CD4-positive, alpha-beta memory T cell (primary cell): ENCODE measurements at places on chromosomes 7 and 10.

DNA sequence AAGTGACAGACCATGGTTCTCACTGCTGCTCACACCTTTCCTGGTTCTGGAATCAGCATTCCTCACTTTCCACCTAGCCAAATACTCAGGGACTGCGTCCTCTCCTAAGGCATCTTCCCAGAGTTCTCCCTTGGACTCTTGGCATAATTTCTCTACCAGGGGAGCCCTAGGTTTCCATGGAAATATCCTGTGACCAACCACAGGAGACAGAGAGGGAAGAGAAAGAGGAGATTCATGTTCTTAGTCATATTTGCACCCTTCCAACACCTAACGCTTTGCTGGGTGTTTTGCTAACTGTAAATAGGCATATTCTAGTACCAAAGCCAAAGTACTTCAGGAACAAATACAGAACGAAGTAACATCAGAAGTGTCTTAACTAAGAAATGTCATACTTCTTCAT lies 28.6 kb downstream of the DENND11 start:
- H3K27ac ChIP-seq: no peak overlapping the region
- H3K36me3 ChIP-seq: peaks cover 6% of the 10 kb centered on the region
- no peaks in the 10 kb centered on the region for H3K4me1 ChIP-seq
- DNase-seq: no peak

- no peaks in the 10 kb centered on the region for H3K27me3 ChIP-seq
- no peaks in the 10 kb centered on the region for H3K4me1 ChIP-seq
- no peak overlapping the region for H3K27ac ChIP-seq
- no peak overlapping the region for H3K4me3 ChIP-seq
These were observed 18.8 kb downstream of the CHAT start for GRCh38 chr10:49632406-49633317.

DNA sequence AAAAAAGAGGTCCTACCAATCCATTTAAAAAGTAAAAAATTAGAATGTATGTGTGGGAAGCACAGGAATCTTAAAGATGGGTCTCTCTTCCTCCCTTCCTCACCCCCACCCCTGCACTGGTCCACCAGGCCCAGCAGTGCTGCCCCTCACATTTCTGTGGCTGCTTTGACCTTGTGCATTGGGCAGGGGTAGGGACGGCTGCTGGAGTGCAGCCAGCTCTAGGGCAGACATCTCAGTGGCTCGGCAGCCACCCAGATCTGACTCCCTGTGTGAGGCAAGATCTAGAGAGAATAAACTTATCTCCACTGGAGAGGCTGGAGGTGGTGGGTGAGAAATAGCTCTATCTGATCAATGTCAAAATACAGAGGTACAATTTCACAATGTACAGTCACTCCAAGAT lies 6.7 kb downstream of the FAM180A start:
- no peaks in the 10 kb centered on the region for H3K4me1 ChIP-seq
- H3K4me3 ChIP-seq: no peak overlapping the region

- DNase-seq: no peak
- no peaks in the 10 kb centered on the region for H3K4me1 ChIP-seq
- no peak overlapping the region for H3K4me3 ChIP-seq
These were observed 111.8 kb downstream of the JAZF1 start for GRCh38 chr7:28068811-28069216.

DNA sequence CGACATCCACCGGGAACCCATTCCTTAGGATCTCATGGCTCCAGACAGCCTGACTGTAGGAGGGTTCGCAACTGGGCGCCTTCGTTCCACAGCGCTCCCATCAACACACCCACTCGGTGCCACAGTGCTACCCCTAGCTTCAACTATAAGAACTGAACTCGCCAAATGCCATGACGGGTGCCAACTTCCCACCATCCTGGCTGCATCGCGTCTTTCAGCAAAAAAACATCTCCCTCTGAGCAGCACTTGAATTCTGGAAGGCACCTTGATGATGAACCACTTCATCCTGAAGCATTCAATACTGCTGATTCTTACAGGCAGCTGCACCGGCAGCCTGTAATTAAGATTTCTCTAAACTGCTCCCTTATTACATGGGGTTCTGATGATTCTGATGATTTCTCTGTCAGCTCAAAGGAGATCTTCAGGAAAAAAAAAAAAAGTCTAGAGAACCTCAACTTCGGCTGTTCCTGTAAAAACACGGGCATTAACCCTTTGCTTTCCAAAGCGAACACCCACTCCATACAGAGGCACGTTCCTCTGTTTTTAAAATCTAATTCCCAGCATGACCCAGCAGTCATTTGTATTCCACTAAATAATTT lies 1.3 kb downstream of the CYTH3 start:
- H3K4me3 ChIP-seq: peak overlapping the region; percentile 60
- peak; percentile 32 for DNase-seq
- H3K27me3 ChIP-seq: peaks cover 7% of the 10 kb centered on the region
- no peaks in the 10 kb centered on the region for H3K36me3 ChIP-seq
- H3K27ac ChIP-seq: peak overlapping the region; percentile 34

GRCh38 chr10:3539696-3540383 lies 245.2 kb downstream of the KLF6 start:
- H3K4me1 ChIP-seq: no peaks in the 10 kb centered on the region
- no peak overlapping the region for H3K27ac ChIP-seq

DNA sequence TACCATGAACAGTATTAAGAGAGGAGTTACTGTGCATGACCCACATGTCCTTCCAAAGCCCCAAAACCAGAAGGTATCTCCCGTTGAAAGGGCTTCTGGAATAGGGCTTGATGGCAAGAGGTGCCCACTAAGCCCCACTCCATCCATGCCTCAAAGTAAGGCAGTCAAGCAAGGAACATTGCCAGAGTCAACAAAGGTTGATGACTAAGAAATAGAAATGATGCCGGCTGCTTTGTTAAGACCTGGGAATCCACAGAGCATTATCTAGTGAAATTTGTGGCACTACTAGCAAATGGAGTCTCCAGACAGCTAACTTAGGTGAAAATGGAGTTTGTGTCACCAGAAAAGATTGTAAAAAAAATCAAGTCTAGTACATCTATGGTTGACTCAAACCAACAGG lies 6.2 kb downstream of the SFR1 start:
- no peak for DNase-seq
- no peaks in the 10 kb centered on the region for H3K27me3 ChIP-seq
- peaks cover 2% of the 10 kb centered on the region for H3K4me1 ChIP-seq
- H3K36me3 ChIP-seq: no peaks in the 10 kb centered on the region
- no peak overlapping the region for H3K27ac ChIP-seq

GRCh38 chr7:70590126-70590854 lies 541.7 kb upstream of the GALNT17 start:
- H3K4me3 ChIP-seq: no peak overlapping the region
- no peaks in the 10 kb centered on the region for H3K4me1 ChIP-seq
- H3K36me3 ChIP-seq: no peaks in the 10 kb centered on the region

GRCh38 chr7:139775829-139776266 lies 1.9 kb downstream of the HIPK2 start:
- H3K4me1 ChIP-seq: peaks cover 57% of the 10 kb centered on the region
- DNase-seq: peak; percentile 59
- H3K27ac ChIP-seq: peak overlapping the region; percentile 64
- no peaks in the 10 kb centered on the region for H3K36me3 ChIP-seq

DNA sequence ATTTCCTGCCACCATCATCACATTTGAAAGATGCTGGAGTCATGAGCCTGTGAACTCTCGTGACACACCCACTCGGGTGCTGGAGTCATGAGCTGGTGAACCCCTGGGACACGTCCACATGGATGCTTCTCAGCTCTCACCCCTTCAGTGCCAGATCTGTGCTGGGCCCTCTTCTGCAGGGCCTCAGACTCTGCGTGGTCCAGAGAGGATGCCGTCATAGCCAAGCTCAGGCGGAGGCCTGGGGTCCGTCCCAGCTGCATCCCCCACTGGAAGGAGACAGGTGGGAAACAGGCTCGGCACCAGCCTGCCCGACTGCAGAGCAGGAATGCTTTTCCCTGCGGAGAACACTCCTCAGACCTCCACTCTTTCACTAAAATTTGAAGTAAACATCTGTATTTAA lies 156.5 kb upstream of the PPP2R2D start:
- H3K4me1 ChIP-seq: no peaks in the 10 kb centered on the region
- peaks cover 6% of the 10 kb centered on the region for H3K27me3 ChIP-seq
- H3K4me3 ChIP-seq: no peak overlapping the region
- H3K36me3 ChIP-seq: no peaks in the 10 kb centered on the region
- no peak for DNase-seq
- H3K27ac ChIP-seq: no peak overlapping the region

- H3K4me1 ChIP-seq: no peaks in the 10 kb centered on the region
- H3K36me3 ChIP-seq: no peaks in the 10 kb centered on the region
- H3K27ac ChIP-seq: no peak overlapping the region
- DNase-seq: no peak
- H3K4me3 ChIP-seq: no peak overlapping the region
These were observed 16.5 kb upstream of the CREB5 start for GRCh38 chr7:28395831-28396230.

GRCh38 chr7:99141841-99142726 lies 1.8 kb downstream of the SMURF1 start:
- H3K4me1 ChIP-seq: peaks cover 25% of the 10 kb centered on the region
- H3K27ac ChIP-seq: peak overlapping the region; percentile 80
- peak; percentile 66 for DNase-seq
- peak overlapping the region; percentile 49 for H3K4me3 ChIP-seq
- no peaks in the 10 kb centered on the region for H3K36me3 ChIP-seq

- H3K27me3 ChIP-seq: no peaks in the 10 kb centered on the region
- no peak for DNase-seq
- H3K27ac ChIP-seq: no peak overlapping the region
- H3K36me3 ChIP-seq: no peaks in the 10 kb centered on the region
- no peak overlapping the region for H3K4me3 ChIP-seq
These were observed 50.8 kb upstream of the ZMIZ1 start for GRCh38 chr10:79017882-79018520.

- H3K27ac ChIP-seq: no peak overlapping the region
- no peak overlapping the region for H3K4me3 ChIP-seq
- H3K36me3 ChIP-seq: peaks cover 51% of the 10 kb centered on the region
- no peaks in the 10 kb centered on the region for H3K27me3 ChIP-seq
These were observed 11.0 kb downstream of the GUSB start for GRCh38 chr7:65971021-65971420.

- H3K27ac ChIP-seq: no peak overlapping the region
- no peaks in the 10 kb centered on the region for H3K36me3 ChIP-seq
- no peak overlapping the region for H3K4me3 ChIP-seq
- DNase-seq: no peak
- no peaks in the 10 kb centered on the region for H3K4me1 ChIP-seq
- no peaks in the 10 kb centered on the region for H3K27me3 ChIP-seq
These were observed 1203.5 kb downstream of the TYW1 start for GRCh38 chr7:68200051-68200670.

GRCh38 chr7:11373546-11374142 lies 400.0 kb downstream of the PHF14 start:
- no peaks in the 10 kb centered on the region for H3K36me3 ChIP-seq
- H3K4me1 ChIP-seq: no peaks in the 10 kb centered on the region
- no peak overlapping the region for H3K4me3 ChIP-seq
- DNase-seq: no peak
- H3K27ac ChIP-seq: no peak overlapping the region
- no peaks in the 10 kb centered on the region for H3K27me3 ChIP-seq

- no peak overlapping the region for H3K27ac ChIP-seq
- no peaks in the 10 kb centered on the region for H3K27me3 ChIP-seq
These were observed 66.4 kb downstream of the CDC123 start for GRCh38 chr10:12262278-12262981.

DNA sequence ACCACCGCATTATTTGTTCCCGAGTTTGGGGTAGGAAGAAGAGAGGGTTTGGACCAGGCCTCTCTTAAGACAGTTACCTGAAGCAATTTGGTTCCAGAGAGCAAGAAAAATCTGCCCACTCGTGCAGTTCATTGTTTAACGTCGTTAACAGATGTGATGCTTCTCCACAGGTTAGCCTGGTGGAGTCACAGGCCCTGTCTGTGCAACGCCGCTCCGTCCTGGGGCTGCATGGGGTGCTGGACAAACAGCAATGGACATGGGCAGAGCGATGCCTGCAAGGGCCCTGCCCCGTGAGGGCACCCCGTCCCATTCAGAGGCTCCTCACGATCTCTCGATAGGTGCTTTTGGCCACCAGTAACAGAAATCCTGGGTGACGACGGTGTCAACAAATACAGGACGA lies 9.7 kb downstream of the FOXL3 start:
- no peaks in the 10 kb centered on the region for H3K27me3 ChIP-seq
- H3K4me3 ChIP-seq: no peak overlapping the region
- no peaks in the 10 kb centered on the region for H3K36me3 ChIP-seq

- H3K27me3 ChIP-seq: no peaks in the 10 kb centered on the region
- no peak overlapping the region for H3K27ac ChIP-seq
- H3K4me1 ChIP-seq: no peaks in the 10 kb centered on the region
These were observed 90.8 kb downstream of the MCU start for GRCh38 chr10:72782649-72783330.

DNA sequence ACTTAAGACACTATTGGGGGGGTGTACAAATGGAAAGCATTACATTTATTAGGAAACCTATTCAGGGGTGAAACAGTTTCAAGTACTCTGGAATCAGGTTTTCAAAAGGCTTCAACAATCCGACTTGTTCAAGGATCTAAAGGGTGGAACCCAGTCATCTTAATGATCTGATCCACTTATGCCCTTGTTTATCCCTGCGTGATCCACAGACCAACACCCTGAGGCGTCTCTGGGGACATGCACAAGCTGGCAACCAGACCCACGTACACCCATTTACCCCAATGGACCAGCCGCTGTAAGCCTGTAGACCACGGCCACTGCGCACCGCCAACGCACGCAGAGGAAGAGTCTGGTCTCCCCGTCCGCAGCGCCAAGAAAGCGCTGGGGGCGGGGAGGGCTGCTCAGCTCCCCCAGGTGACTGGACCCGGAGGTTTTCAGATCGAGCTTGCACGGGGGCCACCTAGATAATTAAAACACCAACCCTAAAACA lies 13.4 kb downstream of the HNRNPF start:
- DNase-seq: no peak
- peak overlapping the region; percentile 100 for H3K27ac ChIP-seq
- peak overlapping the region; percentile 63 for H3K4me3 ChIP-seq
- peaks cover 81% of the 10 kb centered on the region for H3K4me1 ChIP-seq

GRCh38 chr10:43955978-43956377 lies 307.3 kb upstream of the ZNF32 start:
- DNase-seq: no peak
- no peaks in the 10 kb centered on the region for H3K27me3 ChIP-seq
- H3K4me3 ChIP-seq: no peak overlapping the region
- H3K36me3 ChIP-seq: no peaks in the 10 kb centered on the region
- H3K4me1 ChIP-seq: no peaks in the 10 kb centered on the region

- no peaks in the 10 kb centered on the region for H3K36me3 ChIP-seq
- H3K27me3 ChIP-seq: no peaks in the 10 kb centered on the region
- no peak overlapping the region for H3K27ac ChIP-seq
- DNase-seq: no peak
These were observed 36.0 kb downstream of the AGAP3 start for GRCh38 chr7:151122276-151122675.

- no peak overlapping the region for H3K4me3 ChIP-seq
- DNase-seq: no peak
- no peak overlapping the region for H3K27ac ChIP-seq
- H3K36me3 ChIP-seq: no peaks in the 10 kb centered on the region
These were observed 71.2 kb downstream of the PIK3CG start for GRCh38 chr7:106936236-106936635.
